ENCODE measurements at places on chromosomes 16 and 17.

- no peak for DNase-seq
Measured at GRCh38 chr17:35345445-35345925, 27.9 kb downstream of the SLFN11 start.

GRCh38 chr16:5982979-5983378 is 885.4 kb upstream of the EEF2KMT start:
- no peak for DNase-seq

GRCh38 chr17:21463204-21463661 is 87.1 kb downstream of the KCNJ12 start:
- no peak for DNase-seq

GRCh38 chr17:55664287-55664686 is 58.4 kb downstream of the TMEM100 start:
- DNase-seq: no peak

DNA sequence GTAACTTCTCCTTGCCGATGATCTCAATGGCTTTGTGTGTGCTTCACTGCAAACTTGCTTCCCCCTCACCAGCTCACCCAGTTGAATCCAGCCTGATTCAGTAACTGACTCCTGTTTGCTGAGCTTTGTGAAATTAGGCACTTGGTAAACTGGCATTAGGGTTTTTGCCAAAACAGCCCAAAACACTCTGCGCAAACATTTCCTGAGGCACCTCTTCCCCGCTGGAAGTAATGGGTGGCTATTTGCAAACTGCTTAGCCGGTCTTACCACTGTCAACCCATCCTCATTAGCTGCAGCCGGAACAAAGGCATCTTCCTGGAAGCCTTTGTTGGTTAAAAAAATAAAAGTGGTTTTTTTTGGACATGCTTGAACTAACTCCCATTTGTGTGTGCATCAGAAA is 353.2 kb downstream of the MAF start:
- no peak for DNase-seq

GRCh38 chr16:8931859-8932258 is 31.8 kb downstream of the USP7 start:
- no peak for DNase-seq

- DNase-seq: no peak
Measured at GRCh38 chr16:81417210-81417609, 27.4 kb upstream of the CMIP start.

DNA sequence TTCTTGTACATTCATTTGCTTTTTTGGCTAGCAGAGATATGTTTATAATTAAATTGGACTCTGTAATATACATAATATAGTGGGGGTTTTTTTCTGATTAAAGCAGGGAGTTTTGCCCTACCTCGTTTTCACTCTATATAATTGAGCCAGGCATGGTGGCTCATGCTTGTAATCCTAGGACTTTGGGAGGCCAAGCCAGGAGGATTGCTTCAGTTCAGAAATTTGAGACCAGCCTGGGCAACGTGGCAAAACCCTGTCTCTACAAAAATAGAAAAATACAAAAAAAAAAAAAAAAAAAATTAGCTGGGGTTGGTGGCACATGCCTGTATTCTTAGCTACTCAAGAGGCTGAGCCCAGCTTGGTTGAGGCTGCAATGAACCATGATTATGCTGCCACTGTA is 42.2 kb downstream of the PAFAH1B1 start:
- no peak for DNase-seq

- DNase-seq: no peak
Measured at GRCh38 chr16:48295488-48296281, 48.3 kb upstream of the ABCC11 start.

GRCh38 chr16:88289001-88289400 is 93.8 kb upstream of the ZNF469 start:
- DNase-seq: no peak

DNA sequence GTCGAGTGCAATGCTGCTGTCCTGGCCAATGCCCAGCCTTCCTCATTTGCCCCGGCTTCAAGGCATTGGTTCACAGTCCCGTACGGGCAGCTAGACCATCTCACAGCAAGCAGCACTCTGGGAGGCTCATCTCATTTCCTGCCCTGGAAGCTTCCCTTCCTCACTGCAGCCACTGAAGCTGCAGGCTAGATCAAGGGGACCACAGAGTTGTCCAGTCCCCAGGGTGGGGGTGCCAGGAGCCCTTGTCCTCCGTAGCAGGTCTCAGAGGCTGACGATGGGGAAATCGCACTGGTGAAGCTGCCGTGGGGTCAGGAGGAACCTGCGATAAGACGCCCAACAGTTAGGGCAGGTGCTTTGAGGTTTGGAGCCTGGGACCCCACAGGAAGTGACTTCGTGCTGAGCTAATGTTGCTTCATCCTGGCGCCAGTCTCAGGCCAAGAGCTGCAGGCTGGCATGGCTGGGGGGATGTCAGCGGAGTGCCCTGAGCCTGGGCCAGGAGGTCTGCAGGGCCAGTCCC is at the start of gene SPNS3:
Gene SPNS3, plus strand, starts transcription at position 426 of the 517 bp plus-strand sequence. Its CDS starts 28 bp downstream, at position 454.
- DNase-seq: no peak

GRCh38 chr16:12240036-12240435 is 263.5 kb downstream of the SNX29 start:
- no peak for DNase-seq

DNA sequence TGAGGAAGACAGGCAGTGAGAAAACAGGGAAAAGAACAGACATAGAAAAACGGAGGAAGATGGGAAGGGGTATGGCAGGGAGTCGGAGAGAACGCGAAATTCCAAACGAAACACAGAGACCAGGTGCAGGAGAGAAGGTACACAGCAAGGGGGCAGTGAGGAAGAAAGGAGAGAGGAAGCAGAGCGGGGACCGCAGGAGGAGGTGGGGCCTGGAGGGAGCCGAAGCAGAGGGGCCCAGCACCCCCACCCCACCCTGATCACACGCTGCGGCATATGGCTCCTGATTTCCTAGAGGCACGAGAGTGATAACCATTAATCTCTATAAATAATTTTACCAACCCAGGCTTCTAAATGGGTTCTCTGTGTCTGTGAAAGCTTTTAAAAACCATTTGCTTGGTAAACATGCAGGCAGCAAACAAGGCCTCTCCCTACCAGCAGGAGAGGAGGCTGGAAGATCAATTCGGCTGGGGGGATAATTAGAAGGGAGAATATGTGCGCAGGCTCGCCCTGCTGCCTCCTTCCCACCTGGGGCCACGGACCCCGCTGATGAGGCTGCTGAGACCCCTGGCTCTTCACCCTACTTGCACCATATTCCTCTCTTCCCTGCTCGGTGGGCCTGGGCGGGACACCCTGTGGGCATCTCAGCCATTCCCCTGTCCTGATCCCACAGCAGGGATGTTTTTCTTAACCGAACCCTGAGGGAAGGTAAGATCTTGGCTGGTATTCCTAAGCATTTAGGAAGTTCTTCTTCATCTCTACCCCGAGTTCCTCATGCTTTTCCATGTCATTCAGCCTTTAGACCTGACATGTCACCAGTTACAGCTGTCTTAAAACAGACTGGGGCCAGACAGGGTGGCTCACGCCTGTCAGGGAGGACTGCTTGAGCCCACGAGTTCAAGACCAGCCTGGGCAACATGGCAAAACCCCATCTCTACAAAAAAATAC is 86.7 kb downstream of the TMEM132E start:
- DNase-seq: no peak

GRCh38 chr16:57348327-57348726 is 10.3 kb upstream of the CCL22 start:
- DNase-seq: no peak

DNA sequence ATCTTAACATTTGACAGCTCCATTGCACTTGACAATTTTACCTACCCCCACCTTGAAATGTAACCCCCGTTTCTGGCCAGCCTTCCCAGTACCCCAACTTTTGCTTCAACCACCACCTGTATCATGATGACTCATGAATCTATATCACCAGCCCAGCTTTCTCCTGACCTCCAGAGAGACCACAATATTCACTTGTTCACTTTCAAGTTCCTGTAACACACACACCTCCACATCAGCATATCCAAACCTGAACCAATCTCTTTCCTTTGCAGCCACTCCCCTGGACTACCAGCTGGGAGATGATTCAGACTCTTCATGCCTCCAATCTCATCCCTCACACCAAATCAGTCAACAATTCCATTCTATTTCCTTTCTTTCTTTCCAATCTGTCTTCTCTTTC is 8.0 kb downstream of the SMG6 start:
- DNase-seq: no peak

DNA sequence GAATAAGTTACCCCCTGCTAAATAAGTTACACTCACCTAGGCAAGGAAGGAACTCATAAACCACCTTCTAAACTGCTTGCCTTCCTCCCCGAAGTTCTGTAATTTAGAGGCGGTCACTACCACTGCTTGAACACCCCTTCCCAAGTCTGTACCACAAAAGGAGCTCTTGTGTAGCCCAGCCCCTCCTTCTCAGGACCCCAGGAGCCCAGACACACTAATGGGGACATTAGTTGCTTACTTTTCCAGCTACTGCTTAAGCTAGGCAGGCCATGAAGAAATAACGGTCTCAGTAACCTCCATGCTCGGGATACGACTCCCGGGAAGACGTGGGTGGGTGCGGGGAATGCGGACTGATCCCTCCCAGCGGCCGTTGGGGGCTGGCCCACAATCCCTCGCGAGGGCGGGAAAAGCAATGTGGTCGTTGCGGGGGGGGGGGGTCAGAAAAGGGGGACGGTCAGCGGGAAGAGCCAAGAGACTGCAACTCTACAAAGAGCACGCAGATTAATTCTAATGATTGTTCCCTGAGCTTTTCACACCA is at the start of gene TEX14:
Gene TEX14, minus strand, starts transcription at position 345 of the 538 bp plus-strand sequence. CDS start 40,044 bp downstream, outside the sequence.
- DNase-seq: no peak

GRCh38 chr16:90072442-90073105 is 4.6 kb downstream of the PRDM7 start:
- no peak for DNase-seq

DNA sequence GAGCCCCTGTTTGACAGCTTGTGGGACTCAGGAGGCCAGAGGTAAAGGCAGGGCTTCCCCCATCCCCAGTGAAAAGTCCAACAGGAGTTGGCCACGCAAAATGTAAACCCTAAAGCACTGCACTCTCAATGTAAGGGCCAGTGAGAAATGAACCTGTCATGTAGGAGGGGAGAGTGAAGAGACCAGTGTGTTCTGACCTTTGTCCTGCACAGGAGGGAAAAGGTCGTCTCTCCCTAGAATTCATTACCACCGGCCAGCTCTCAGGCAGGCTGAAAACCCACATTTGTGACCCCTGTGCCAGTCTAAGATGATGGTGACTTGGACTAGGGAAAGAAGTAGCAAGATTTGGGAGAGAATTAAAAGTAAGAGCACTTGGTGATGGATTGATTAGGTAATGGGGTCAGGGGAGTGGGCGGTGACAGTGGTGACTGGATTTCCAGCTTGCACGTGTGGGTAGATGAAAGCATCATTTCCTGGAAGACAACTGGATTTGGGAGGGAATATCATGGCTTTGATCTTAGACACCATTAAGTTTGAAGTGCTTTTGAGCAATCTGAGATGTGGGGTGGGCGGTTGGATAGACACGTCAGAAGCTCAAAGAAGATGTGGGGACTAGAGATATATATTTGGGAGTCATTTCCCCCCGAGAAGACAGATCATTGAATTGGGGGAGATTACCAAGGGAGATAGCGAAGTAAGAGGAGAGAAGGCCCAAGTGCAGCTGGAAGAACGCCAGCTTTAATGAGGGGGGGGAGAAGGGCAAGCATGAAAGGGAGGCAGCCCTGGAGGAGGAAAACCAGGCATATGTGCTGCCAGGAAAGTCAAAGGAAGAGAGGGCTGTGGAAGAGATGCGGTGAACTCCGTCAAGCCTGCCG is 119.5 kb downstream of the NTN1 start:
- no peak for DNase-seq

DNA sequence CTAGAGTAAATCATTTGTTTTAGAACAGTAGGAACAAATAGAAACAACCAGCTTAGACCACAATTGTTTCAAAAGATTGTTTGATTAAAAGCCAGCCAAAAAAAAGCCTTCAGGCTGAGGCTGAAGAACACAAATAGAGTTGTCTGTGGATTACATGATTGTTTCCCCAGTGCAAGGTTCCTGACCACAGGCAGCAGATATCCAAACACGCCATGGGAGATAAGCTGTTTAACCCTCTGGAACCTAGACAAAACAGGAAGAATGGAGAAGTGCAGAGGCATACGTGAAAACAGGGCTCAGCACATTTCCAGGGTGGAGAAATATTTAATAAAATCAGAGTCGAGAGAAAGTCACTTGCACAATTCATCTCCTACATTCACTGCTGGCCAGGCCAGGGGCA is 21.0 kb downstream of the ATPAF2 start:
- no peak for DNase-seq

DNA sequence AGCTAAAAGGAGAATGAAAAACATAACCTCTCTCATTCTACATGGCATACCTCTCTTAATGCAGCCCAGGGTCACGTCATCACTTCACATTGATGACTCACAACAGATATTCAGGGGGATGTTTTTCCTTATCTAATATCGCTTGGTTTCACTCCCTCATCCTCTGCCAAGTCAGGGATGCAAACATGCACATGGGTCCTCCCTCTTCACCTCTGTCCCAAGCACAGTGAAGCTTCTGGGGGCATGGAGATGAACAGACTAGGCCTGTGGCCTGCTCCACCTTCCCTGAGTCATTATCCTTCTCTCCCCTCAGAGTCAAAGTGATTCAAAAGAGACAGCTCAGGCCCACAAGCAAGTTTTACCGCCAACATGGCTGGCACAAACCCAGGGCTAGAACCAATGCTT is 2.3 kb upstream of the MT2A start:
- DNase-seq: no peak

- DNase-seq: no peak
Measured at GRCh38 chr16:87834668-87835473, 34.4 kb downstream of the SLC7A5 start.

- DNase-seq: no peak
Measured at GRCh38 chr16:58127033-58127556, 2.1 kb downstream of the CFAP20 start.

DNA sequence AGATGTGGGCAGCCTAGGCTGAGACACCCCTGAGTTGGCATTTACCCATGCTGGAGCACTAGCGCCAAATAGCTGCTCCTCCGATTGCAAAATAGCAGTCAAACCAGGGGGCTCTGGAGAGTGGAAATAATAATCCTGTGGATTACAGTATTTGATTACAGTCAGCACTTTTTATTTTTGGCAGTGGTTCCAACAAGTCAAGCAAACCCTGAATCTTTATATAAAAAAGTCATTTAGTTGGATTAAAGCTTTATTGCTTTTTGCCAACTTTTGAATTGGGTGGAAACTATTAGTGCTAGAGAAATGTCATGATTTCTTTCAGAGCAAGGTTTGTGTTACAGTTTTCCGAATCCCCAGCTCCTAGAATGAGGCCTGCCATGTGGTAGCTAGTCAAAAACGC is 99.3 kb upstream of the FAM20A start:
- no peak for DNase-seq

- no peak for DNase-seq
Measured at GRCh38 chr17:40286473-40286872, 1.2 kb upstream of the CDC6 start.

DNA sequence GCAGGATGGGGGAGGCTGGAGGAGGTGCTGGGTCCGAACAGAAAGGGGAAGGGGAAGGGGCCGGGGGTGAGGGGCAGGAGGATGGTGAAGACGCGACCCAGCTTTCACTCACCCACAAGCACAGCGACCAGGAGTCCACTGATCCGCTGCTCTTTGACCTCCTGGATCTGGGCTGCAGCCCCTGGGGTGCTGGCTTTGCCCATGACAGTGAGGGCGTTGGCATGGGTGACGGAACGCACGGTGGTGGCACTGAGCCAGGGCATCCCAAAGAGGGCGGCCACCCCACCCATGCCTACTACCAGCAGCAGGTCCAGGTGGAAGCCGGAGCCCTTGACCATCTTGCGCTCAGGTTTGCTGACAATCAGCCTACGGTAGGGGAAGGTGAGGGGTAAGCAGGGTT is 14.9 kb downstream of the SLC4A1 start:
- DNase-seq: no peak
